Jurkat, Clone E6-1 (cell line): ENCODE measurements at places on chromosomes 13 and 19.
A peak's percentile ranks its signal among the peaks of the same experiment; 100 is the strongest.

GRCh38 chr19:45063851-45064801, 12.2 kb downstream of the ZNF296 start:
- no peak for DNase-seq

GRCh38 chr13:96849091-96849490, 145.2 kb downstream of the OXGR1 start:
- DNase-seq = no peak

- DNase-seq = no peak
Observed at GRCh38 chr19:2720777-2721569, at the start of gene DIRAS1. TSS of gene DIRAS1 (minus strand) at chr19:2721372. CDS start at chr19:2717806, 3,566 bp downstream.

- peak; percentile 86 for DNase-seq
Observed at GRCh38 chr19:40614622-40615411, 13.6 kb downstream of the LTBP4 start.

- no peak for DNase-seq
Observed at GRCh38 chr13:91459485-91459884, 61.1 kb downstream of the GPC5 start.

DNA sequence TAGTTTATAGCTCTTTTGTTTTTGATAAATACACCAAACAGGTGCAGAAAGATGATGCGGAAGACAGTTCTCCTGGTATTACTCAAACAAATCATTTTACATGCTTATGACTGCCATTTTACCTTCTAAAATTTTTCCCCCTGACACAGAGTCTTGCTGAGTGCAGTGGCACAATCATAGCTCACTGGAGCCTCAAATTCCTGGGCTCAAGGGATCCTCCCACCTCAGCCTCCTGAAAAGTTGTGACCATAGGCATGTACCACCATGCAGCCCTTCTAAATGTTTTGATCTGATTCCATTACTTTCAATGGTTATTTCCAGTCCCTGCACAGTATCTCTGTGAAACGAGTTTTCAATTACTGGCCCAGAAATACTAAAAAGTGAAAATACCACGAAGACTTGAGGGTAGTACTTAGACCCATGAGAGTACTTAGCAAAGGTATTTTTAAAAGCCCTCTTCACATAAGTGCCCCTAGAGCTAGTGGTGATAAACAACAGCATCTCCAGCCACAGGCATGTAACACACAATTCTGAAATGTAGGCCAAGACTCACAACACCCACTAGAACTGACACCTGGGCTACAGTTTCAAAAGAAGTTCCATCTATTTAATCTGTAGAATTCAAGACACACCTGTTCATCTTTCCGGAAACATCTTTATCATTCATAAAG, 11.3 kb downstream of the HSPH1 start:
- no peak for DNase-seq

DNA sequence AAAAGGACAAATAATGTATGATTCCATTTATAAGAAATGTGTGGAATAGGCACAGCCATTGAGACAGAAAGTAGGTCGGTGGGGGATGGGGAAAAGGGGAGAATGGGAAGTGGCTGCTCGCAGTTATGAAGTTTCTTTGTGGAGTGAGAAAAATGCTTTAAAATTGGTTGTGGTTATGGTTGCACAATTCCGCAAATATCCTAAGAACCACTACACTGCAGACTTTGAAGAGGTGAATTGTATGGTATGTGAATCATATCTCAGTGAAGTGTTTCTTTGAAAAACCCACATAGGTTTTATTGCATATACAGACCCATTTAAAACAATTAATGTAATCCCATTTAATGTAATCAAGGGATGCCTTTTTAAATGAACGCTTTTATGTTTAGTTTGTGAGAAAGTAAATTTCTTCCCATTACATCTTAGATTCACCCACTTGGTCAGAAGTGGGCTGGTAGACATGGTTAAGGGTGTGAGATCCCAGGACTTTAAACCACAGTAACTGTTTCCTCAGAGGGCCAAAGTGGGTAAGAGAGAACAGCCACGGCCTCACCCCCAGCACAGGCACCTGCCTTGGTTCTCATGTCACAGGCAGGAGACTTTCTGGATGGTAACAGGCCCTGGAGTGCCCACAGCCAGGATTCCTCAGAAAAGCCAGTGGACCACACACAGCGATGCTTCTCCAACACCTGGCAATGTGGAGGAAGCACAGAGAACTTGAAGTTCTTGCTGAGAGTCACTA, 119.3 kb upstream of the GJB6 start:
- DNase-seq = peak; percentile 51

DNA sequence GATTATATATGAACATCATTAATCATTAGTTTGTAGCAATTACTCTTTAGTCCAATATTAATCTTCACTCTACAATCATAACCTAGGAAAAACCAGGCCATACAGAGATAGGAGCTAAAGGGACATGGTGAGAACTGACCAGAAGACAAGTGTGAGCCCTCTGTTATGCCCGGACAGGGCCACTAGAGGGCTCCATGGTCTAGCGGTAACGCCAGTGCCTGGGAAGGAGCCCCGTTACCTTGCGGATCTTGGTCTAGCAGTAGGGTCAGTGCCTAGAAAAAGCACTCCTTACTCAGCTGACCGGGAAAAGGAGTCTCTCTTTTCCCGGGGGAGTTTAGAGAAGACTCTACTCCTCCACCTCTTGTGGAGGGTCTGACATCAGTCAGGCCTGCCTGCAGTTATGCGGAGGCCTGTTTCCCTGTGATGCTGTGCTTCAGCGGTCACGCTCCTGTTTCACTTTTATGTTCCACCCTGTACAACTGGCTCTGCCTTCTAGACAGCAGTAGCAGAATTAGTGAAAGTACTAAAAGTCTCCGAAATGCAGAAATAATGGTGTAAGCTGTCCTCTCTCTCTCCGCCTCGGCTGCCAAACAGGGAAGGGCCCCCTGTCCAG, 13.8 kb downstream of the OR7D4 start:
- DNase-seq = peak; percentile 35

- no peak for DNase-seq
Observed at GRCh38 chr19:2054763-2055162, 3.7 kb upstream of the MKNK2 start.

- DNase-seq = no peak
Observed at GRCh38 chr19:47523473-47523872, 8.6 kb upstream of the NAPA start.

GRCh38 chr19:15107061-15108010, at the start of gene SYDE1:
TSS of gene SYDE1 (plus strand) at chr19:15107401. CDS start at chr19:15107434, 33 bp downstream.
- DNase-seq = no peak

GRCh38 chr13:40306817-40307216, 359.6 kb downstream of the FOXO1 start:
- no peak for DNase-seq

DNA sequence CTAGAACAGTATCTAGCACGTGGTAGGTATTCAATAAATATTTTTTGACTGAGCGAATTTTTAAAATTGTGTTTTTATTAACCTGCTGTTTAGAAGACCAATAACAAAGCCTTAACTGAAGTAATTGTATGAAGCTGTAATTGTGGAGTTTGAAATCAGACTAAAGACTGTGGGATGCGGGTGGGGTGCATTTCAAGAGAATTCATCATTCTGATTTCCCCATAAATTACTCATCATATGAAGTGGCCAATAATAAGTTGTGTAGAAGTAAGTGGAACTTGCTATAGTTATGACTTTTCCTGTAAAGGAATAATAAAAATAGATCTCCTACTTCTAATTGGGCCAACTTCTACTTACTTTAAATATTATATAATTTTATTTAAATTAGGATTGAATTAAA, 449.3 kb downstream of the PCDH9 start:
- no peak for DNase-seq

DNA sequence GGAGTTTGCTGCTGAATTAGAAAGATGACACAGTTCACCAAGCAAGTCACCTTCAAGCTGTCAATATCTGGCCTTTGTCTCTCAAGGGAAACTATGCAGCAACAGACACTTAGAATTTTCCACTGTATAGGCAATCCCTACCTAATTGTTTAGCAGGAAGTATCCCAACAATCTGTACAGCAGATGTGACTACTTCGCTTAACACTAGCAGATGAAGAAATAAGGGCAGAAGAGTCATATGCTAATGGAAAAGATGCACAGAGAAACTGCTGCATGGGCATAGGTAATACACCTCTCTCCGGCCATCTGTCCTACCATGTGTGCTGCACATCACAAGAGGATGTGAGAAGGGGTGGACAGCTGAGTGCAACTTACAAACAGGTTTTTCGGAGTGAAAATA, 851.2 kb downstream of the PCDH9 start:
- DNase-seq = no peak

DNA sequence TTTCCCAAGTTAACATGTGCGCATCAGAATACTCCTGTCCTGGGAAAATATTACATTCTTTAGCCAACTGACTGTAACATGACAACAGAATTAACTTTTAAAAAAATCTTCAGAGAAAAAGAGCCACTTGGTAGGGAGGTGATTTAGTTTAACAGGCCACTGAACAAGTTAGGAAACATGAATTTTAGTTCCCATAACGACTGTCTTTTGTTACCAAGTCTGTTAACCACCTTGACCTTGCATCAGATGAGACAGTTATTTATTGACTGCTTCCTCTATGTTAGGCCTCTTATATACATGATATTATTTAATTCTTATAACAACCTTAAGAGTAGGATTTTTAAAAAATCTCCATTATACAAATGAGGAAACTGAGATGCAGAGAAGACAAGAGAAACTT, 268.6 kb downstream of the NDFIP2 start:
- DNase-seq = no peak

DNA sequence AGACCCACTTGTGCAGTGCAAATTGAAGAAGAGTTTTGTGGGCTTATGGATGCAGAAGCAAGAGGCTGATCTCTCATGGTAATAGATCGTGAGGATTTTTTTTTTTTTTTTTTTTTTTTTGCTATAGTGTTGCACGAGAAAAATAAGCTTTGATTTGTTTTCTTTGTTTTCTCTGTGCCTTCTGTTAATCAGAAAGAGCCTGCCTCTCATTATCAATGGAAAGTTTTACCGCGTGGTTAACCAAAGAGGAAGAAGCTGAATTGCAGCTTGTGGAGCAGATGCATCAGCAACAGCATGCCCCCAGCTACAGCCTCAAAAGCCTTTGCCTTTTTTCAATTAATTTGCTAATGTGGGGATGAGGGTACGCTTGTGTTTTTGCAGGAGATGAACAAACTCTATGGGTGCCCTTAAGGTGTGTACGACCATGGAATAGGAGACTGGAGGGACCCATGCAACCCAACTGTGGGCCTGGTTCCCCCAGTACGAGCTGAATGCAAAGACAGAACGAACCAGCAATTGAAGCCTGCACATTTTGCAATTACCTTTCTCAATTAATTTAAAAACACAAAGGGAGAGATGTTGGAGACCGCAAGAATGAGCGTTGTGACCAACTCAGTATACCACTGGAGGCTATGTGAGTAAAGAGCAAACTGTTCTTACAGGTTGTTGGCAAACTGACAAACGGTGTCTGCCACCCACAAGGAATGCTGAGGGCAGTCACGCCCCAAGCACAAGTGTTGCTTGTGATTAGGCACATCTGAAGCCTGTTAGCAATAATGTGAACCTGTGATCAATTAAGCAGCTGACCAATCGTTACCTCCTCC, 58.6 kb upstream of the SPRY2 start:
- peak; percentile 87 for DNase-seq

DNA sequence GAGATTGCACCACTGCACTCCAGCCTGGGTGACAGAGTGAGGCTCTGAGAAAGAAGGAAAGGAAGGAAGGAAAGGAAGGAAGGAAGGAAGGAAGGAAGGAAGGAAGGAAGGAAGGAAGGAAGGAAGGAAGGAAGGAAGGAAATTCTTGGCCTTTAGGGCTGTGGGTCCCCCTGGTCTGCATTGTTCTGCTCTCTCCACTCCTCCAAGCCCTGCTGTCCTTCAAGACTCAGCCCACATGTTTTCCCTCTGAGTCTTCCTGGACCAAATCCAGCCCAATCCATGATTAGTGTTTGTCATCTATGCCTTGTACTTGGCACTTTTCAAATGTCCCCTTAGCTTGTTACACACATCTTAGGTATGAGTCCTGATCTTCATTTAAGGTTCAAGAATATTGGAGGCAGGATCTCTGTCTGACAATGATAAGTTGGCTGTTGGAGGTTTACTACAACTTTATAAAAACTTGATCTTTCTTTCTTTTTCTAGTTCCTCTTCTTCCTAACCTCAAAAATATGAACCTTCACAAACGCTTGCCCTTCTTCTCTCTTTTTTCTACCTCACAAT, 48.8 kb upstream of the INTS6 start:
- no peak for DNase-seq

- DNase-seq = peak; percentile 6
Observed at GRCh38 chr13:90968166-90968904, 379.2 kb upstream of the MIR17HG start.

GRCh38 chr13:27034678-27035111, 136.9 kb downstream of the USP12 start:
- DNase-seq = no peak

DNA sequence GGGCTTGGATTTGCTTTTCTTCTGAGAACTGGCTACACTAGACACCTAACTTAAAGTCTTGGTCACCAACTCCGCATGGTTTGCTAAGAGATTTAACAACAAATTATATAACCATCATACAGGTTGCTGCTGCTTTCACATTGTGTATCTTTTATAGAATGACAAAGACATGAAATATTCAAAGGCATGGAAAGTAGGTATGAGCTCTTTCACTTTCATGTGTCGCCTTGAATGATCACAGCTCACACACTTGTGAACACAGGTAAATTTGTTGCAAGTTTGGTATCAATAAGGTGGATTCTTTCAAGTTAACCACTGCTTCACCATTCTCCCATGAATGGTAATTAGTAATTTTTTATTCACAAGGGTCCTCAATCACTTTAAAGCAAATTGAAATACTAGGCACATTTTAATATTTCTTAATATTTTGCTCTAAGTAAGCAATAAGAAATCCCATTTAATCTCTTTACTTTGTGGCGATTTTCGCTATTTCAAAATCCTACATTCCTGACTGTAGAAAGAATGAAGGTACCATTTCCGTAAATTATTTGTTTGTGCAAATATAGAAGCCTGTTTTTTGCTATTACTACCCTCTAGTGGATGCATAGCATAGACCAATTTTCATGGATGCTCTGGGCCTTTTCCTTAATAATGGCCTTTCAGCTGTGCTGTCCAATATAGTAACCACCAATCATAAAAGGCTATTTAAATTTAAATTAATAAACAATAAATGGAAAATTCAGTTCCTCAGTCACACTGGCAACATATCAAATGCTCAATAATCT, 45.5 kb upstream of the FREM2 start:
- DNase-seq = no peak

GRCh38 chr13:73142071-73142470, 83.3 kb downstream of the KLF5 start:
- no peak for DNase-seq

DNA sequence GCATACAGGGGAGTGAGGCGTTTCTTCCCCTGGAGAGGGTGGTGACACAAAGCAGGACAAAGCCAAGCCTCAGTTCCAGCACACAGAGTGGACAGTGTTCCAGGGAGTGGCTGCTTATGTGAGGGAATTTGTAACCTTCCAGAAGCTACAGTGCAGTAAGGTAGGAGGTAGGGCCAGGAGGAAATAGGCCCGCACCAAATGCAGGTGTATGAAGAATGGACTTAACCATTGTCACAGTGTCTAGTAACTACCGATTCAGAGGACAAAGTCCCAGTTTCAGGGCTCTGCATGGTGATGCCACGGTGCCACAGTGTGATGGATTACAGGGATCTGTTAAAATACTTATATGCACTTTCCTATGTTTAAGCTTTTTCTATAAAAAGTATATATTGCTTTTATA, 135.3 kb downstream of the ZIC5 start:
- DNase-seq = no peak

GRCh38 chr13:27130979-27131623, 40.5 kb downstream of the USP12 start:
- no peak for DNase-seq
